ENCODE measurements at places on chromosomes 7 and 10.

- DNase-seq = no peak
Measured at GRCh38 chr10:56035489-56035888, 325.6 kb downstream of the ZWINT start.

GRCh38 chr7:123120286-123120685, 79.5 kb downstream of the SLC13A1 start:
- peak; percentile 7 for DNase-seq

- DNase-seq = peak; percentile 62
Measured at GRCh38 chr10:116278846-116279245, 5.8 kb upstream of the GFRA1 start.

DNA sequence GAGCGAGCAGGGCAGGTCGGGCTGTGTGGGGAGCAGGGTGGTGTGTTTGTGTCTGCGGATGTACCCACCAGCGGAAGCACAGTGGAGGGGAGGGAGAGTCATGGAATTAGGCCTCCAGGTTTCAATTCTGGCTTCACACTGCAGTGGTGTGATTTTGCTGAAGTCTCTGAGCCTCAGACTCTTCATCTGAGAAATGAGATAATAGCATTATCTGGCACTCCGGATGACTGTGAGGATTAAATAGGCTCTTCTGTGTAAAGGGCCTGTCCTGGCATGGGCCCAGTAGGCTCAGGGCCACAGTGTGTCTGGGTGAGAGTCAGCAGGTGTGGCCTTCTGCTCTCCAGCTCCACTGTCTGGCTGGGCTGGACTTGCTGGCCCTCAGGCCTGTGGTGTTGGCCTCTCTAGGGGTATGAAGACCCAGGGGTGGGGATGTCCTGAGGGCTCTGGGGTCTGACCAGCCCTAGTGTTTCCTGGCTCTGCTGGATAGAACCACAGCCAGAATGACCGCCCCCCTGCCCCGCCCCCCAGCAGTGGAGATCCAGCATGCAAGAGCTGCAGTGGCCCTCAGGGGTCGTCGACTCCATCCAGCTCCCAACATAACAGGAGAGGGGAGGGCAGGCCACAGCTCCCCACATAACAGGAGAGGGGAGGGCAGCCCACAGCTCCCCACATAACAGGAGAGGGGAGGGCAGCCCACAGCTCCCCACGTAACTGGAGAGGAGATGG, 178.6 kb downstream of the RPS24 start:
- DNase-seq = no peak

GRCh38 chr10:61465901-61466632, 12.9 kb upstream of the TMEM26 start:
- DNase-seq = no peak

- no peak for DNase-seq
Measured at GRCh38 chr7:142784096-142784495, 13.3 kb downstream of the PRSS2 start.

DNA sequence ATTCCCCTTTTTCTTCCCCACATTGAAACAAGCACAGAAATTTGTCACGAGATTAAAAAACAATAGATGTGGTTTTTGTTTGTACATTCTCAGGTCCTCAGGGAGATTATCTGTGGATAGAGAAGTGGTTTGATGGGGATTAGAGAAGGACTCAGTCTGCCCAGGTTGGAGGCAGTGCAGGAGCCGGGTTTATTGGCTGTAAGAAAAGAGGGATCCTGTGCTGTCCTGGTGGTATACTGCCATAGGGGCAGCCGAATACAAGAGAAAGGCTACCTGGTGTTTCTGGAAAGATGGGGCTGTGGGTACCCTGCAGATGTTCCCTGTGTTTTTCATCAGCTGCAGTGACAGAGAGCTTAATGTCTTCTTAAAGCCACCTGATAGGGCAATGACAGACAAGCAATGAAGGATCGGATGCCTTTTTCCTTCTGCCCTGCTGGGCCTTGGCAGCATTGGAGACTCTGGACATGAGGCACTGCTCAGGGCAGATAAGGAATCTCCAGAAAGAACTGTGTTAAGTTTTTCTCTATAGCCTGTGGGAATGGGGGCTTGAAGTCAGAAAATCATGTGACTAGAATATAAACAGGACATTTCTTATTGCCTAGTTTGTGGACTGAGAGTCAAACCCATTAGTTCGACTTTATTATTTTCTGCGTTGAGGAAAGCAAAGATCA, 18.1 kb upstream of the GPR141 start:
- DNase-seq = no peak

GRCh38 chr10:89379103-89379502, 1.2 kb downstream of the IFIT1B start:
- DNase-seq = no peak

- no peak for DNase-seq
Measured at GRCh38 chr7:50145226-50145625, 52.2 kb upstream of the ZPBP start.

DNA sequence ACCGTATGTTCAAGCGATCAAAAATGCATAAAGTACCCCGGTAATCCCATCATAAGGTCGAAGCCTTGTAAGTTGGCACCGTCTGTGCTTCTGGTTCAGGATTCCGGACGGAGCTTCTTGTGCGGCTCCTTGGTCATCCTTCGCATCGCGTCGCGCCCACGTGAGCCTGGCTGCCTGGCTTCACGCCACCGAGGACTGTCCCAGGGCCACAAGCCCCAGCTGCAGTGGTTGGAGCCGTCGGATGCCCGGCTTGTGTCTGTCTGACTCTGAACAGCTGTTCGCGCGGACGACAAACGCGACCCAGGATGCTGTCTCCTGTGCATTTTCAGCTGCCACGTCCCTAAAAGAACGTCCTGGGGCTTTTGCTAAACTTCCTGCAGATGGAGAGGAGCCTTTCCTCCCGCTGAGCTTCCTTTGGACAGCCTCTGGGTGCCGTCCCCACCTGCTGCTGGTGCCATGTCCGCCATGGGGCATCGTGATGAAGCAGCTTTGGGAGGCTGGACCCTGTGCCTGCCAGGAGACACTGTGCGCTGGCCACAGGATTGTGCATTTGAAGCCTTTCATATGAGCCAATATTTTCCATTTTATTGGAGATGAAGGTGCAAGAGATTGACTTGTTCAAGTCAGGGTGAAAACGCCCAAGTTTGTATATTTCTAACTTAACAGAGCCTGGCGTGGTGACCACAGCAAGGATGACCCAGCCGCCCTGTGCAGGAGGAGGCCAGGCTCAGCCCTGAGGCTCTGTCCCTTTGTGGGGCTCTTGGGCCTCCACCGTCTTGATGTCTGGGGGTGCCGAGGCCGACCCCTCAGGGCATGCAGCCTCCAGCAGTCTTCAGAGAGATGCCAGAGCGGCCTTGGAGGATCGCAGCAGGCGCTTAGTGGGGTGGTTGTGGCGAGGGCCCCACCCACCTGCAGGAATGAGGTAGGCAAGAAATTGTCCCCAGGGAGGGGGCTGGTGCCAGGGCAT, 6.7 kb upstream of the JAKMIP3 start:
- no peak for DNase-seq

DNA sequence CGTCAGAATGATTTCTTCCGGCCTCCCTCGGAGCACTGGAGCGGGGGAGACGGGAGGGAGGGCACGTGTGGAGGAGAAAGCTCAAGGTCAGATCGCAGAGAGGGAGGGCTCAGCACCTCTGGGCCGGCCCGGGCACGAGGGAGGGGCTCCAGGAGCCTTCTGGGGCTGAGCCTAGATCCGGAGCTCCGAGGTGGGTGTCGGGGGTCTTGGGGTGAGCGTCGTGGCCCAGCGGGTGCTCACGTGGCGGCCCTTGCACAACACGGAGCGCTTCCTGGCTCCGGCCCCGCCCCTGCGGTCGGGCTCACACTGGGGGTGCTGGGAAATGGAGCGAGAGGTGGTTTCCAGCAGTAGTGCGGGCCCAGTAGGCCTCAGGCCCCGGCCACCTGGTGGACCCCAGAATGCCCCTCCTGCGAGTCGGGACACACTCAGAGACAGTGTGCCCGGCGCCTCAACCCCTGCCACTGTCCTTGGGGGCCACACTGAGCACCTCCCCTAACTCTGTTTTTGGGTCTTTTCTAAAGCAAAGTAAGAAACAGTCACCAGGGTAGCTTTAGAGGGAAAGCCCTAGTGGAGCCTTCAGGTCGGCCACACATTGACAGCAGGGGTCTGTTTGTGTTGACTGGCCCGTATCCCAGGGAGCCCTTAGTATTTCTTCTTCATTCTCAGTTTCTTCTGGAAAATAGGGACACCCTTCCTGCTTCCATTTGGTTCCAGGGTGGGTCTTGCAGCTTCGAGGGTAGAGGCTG, 798 bp downstream of the PPIF start:
- no peak for DNase-seq

- peak; percentile 12 for DNase-seq
Measured at GRCh38 chr10:74500816-74501215, 325.6 kb upstream of the KAT6B start.
